ENCODE measurements at places on chromosomes 7 and 10.

DNA sequence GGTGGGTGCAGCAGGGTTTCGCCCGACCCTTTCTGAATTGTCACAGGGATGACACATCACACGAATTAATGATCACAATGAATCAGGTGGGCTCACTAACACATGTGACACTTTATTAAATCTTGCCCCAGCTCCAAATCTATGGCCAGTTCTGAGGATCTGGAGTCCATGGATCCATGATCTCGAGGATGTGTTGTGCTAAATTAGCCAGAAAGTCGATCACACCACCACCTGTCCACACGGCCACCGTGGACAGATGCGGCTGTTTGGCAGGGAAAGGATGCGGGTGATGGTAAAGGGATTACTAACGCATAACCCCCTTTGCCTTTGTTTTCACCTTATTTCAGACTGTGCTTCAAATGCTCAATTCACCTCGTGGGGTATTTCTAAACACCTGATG lies 96.4 kb downstream of the COBL start:
- no peak for DNase-seq

GRCh38 chr7:135188298-135188984 lies 17.9 kb upstream of the CYREN start:
- DNase-seq = no peak

DNA sequence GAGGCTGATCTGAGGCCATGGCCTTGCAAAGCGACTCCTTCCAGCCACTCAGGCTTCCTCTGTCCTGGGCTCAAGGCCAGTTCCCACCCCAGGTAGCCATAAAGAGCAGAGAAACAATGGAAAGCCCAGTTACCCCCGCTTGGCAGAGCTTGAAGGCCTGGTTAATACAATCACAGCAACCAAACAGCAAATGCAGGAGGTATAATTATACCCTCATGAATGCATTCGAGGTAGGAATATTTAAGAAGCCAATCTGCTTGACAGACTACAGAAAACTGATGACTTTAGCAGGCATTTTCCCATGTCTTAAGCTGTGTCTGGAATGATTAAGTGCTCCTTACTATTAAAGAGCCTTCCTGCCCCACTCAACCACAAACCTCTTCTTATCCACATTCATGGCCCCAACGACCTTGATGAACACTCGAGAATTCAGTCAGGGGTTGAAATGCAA lies 114.1 kb upstream of the MACROH2A2 start:
- no peak for DNase-seq

- no peak for DNase-seq
Observed at GRCh38 chr10:91416339-91416855, 6.3 kb downstream of the HECTD2 start.

- no peak for DNase-seq
Observed at GRCh38 chr10:86344281-86344680, 22.3 kb downstream of the GRID1 start.

DNA sequence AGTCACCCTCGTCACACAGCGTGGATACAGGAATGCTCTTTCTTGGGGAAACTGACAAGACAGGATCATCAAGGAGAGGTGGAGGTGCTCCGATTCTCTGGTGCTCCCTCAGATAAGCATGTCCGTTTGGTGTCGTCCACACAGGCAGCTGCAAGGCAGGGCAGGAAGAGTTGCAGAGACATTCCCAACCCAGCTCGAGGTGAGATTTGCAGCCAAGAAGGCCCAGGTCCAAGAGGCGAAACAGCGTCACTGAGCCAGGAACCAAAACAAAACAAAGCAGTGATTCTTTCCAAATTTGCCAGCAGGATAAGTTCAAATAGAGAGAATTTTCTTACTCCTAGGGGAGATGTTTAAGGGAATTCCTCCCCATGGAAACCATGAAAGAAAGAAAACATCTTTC lies 386.5 kb upstream of the PFKP start:
- no peak for DNase-seq

- DNase-seq = no peak
Observed at GRCh38 chr10:43880160-43880559, 231.5 kb upstream of the ZNF32 start.
